ENCODE measurements at places on chromosomes 4 and X.

GRCh38 chrX:16699389-16699788 lies 13.1 kb downstream of the CTPS2 start:
- no peak for DNase-seq

GRCh38 chr4:70571772-70572171 lies 20.3 kb upstream of the AMBN start:
- no peak for DNase-seq

- no peak for DNase-seq
These were observed 138.4 kb downstream of the COL25A1 start for GRCh38 chr4:109164011-109164410.

DNA sequence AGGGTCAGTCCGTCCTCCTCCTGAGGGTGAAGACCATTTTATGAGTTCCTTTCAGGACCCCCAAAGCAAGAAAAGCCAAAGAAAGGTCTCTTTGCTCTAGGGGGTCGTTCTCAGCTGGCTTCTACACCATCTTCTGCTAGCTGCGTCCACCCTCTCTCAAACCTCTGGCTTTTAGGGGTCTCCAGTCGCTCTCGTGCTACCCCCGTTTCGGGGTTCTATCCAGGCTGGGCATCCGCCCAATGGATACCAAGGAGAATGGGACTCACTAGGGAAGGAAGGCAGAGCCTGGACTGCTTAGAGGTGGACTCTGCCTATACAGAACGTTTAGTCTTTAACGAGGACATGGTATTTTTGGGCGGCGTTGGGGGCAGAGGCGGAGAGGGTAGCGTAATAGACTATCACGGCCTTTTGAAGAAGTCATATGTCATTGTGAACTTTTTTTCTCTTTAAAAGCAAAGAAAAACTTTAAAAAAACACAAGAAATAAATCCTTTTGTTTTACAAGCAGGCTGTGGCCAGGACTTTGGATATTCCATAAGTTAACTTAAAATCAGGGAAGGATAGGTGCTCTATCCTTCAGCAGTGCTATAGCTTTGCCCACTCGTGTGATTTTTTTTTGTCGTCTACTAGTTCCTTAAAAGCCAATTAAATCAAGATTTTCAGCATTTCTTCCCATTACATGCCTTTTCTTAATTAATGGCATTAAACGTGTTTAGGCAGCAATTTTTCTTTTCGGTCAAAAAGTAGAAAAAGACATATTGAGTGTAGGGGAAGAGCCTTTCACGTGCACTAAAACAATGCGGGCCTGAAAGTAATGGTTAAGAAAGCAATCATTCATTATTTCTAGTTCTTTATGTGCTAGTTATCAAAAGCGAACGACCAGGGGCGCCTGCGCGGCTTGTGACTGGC lies 7.2 kb upstream of the PITX2 start:
- no peak for DNase-seq

GRCh38 chr4:48654015-48654664 lies 125.9 kb downstream of the FRYL start:
- no peak for DNase-seq

- no peak for DNase-seq
These were observed 163.2 kb downstream of the APBB2 start for GRCh38 chr4:41050880-41051775.

DNA sequence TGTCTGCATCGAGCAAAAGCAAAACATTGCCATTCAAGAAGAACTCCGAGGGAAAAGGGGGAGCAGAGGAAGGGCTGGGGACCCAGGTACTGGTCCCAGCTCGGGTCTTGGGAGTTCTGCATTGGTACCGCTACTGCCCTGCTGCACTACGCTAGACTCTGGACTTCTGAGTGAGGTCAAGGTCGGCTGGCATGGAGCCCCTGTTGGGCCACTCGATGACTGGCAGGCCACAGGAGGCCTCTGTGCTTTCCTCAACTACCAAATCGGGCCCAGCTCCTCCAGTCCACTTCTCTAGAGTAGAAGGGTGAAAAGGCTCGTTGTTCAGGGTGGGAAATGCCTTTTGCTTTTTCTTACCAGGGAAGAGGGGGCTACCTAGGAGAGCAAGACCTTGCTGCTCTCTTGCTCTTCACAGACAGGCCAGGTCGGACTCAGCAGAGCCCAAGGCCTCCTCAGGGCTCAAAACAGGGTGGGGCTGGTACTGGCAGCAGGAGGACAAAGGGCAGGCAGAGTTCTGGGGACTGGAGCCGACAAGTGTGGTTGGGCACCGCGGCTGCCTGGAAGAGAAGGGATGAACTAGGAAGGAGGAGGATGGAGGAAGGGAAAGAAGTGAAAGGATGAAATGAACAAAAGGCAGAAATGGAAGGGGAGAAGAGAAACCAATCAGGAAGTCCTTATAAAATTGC lies 8.9 kb upstream of the IRAK1 start:
- DNase-seq, result no peak

DNA sequence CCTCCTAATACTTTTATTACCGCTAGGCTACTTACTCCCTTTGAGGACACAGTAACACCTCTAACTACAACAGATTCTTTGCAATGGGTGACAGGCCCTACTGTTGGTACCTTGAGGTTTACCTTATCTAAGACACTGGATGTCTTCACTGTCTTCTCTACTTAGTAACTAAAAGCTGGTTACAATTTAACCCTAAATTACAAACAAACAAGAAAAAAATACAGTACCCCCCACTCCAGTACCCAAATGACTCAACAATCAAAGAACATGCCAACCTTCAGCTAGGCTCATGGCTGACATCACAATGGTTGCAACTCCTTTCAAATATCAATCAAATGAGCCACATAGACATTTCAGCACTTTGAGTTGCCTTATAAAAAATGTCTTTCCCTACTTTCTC lies 198.0 kb downstream of the GUCY2F start:
- no peak for DNase-seq

DNA sequence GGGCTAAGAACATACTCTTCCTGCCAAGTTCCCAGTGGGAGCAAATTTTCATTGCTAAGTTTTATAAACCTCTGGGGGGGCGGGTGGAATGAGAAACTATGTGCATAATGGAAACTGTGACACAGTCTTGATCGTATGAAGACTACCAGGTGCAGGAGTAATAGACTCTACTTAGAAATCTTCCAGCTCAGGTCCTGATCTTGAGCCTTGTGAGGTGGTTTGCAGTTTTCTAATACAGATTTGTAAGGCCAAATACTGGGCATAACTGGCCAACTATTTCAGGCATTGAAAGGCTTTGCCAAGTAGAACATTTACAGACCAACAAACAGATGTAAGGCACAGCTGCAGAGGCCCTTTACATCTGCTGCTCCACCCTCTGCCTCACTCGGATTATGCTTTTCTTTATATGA lies 89.7 kb upstream of the CBR4 start:
- DNase-seq, result no peak

DNA sequence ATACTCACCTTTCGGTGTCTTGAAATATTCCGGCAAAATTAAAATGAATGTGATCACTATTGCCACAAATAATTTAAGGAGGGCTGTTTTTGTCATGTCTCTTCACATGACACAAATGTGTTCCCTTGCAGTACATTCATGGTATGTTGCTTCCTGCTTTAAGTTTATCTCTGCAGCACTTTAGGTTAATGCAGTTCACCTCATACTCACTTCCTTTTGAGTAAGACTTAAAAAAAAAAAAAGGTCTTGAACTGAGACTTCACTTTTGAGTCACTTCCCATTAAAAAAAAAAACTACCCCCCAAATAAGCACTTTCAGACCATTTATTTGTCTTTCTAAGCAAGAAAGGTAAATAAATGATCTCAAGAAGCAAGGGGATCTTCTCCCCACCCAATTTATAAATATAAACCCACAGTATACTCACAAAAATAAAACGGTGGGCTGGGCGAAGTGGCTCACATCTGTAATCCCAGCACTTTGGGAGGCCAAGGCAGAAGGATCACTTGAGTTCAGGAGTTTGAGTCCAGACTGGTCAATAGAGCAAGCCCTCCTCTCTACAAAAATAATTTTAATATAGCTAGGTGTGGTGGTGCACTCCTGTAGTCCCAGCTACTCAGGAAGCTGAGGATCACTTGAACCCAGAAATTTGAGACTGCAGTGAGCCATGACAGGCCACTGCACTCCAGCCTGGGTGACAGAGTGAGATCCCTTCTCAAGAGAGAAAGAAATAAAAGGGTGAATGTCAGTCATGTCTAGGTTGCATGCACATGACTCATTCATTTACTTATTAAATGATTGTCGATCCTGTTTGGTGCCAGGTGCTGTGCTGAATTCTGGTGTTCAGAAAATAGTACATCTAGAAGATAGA lies at the start of gene TMEM156:
Gene TMEM156 (minus strand): TSS at position 192 of the 868 bp plus-strand sequence. CDS start 96 bp downstream, at position 96.
- no peak for DNase-seq

GRCh38 chr4:94345969-94346368 lies 3.3 kb upstream of the HPGDS start:
- DNase-seq, result no peak

GRCh38 chr4:137156807-137157206 lies 375.5 kb downstream of the PCDH18 start:
- DNase-seq, result no peak

- no peak for DNase-seq
These were observed 200.8 kb upstream of the GIMD1 start for GRCh38 chr4:106569146-106570031.

DNA sequence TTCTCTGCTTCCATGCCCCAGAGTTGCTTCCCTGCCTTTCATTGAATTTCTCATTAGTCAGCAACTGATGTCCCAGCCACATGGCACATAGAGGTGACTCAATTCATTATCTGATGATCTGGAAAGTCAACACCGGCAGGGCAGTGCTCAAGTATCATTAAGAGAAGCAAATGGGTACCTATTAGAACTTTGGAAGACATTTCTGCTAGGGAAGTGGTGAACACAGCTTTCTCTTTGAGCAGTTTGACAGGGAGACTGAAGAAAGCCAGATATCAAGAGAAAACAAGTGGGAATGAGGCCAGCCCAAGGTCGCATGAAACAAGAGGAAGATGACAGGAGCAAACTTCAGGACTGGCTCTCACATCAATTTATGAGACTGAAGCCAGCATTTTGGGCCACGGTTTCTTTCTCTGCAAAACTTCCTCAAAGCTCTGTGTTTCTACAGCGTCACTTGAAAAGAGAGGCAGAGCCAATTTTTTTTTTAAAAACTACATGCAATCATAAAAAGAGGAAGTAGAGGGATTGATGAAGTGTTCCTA lies 108.3 kb upstream of the RPS6KA3 start:
- no peak for DNase-seq

DNA sequence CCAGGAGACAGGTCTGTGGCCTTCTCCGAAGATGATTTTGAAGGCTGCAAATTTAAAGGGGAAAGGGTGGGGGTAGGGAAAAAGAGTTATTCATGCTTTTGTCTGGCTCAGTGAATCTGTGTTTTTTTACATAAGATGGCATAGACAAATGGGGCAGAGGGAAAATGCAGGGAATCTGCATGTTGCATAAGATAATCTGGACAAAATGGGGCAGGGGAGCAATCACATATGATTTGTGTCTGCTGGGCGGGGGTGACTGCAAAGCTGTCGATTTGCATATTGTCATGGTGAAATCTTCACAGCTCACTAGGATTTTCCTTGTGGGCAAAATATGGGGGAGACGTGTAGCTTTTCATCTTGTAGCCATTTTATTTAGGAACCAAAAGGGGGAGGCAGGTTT lies 29.4 kb upstream of the GYG2 start:
- no peak for DNase-seq

DNA sequence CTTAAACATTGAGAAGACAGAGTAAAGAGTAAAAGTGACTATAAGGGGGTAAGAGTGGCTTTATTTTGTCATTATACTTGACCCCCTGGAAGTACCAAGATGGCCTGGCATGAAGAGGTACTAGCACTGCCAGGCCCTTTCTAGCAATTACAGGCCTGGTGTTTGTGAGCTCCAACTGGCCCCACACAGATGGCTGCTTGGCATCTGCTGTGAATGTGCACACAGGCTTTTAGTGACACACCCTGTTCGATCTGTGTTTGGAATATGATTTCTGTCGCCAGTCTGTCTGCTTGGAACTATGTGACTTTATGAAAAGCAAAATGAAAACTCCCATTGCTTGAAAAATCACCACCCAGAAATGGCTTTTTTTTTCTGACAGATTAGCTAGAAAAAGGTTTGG lies 123.3 kb downstream of the CLCN4 start:
- DNase-seq, result no peak

- no peak for DNase-seq
These were observed 108.8 kb downstream of the AMELX start for GRCh38 chrX:11401966-11402365.

DNA sequence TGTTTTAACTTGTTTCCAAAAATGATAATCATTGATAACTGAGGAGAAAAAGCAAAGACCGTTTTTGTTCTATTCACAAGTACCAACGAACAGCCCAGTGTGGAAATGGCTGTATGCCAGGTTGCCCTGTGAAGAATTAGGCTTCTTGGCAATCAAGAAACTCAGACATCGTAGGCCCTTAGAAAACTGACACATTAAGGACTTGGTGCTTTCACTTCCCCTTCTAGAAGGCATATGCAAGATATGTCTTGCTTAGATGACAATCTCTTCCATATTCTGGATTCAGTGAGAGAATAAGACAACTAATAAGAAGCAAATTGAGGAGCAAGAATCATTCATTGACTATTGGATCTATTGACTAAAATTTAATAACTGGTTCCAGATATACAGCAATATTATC lies 56.6 kb downstream of the ANAPC10 start:
- no peak for DNase-seq

- DNase-seq, result no peak
These were observed 47.0 kb downstream of the RAI2 start for GRCh38 chrX:17814059-17814458.

- DNase-seq, result no peak
These were observed 38.9 kb upstream of the CLCN4 start for GRCh38 chrX:10117864-10118377.

GRCh38 chr4:52037689-52038102 lies 403 bp downstream of the SGCB start:
- DNase-seq, result no peak

- DNase-seq, result no peak
These were observed 6.1 kb upstream of the MSX1 start for GRCh38 chr4:4853371-4853823.

GRCh38 chr4:73683033-73683432 lies 57.3 kb upstream of the CXCL8 start:
- DNase-seq, result no peak

DNA sequence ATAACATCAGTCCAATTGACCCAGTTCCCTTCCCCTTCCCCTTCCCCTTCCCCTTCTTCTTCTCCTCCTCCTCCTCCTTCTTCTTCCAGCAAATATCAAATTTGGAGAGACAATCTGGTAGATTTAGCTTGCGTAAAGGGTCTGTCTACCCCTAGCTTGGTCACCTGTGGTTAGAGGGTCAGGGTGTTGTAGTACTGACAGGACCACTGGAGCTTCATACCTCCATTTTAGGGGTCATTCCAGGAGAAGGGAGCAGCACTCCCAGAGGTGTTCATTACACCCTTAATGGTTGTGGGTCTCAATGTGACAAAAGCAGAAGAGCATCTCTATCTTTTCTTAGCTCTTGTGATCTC lies 3.7 kb upstream of the FGB start:
- no peak for DNase-seq

- no peak for DNase-seq
These were observed 343.7 kb downstream of the DHX15 start for GRCh38 chr4:24240655-24241054.

GRCh38 chr4:56414135-56414670 lies 21.2 kb downstream of the PPAT start:
- no peak for DNase-seq

All from suprapubic skin (tissue), 4 donors.